ENCODE measurements at places on chromosomes 4 and X.

- DNase-seq = no peak
Observed at GRCh38 chr4:15963576-15963975, 601 bp upstream of the FGFBP2 start.

DNA sequence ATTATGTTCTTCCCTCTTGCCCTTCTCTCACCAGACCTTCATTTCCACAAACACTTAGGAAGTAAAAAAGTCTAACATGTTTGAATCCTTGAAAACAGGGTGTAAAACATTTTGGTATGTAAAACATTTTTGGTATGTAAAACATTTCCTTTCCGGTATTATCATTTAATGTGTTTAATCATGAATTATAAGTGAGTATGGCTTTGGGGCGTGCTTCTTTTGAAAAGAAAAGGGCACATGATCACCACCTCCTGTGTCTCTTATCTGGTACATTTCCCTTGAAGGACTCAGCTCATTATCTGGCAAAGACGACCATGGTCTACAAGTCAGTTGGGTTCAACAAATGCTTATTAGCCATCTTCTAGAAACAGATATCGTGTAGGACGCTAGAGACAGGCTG, 283.6 kb downstream of the FRMPD4 start:
- DNase-seq = no peak

DNA sequence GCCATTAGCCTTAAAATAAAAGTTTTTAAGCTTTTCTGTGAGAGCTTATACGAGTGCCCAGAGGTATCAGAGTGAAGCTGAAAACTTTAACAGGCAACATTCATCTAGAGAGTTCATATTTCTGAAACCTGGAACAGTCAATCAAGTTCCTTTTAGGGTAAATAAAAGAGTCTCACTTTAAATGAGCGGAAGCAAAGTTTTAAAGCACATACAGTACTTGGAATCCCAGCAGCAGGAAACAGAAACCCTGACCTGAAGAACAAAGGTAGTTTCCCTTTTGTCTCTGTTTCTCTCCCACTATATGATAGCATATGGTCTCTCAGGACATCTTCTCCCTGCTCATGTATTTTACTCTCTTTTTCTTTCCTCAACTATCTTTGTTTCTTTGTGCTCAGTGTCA, 153.0 kb downstream of the ASB9 start:
- DNase-seq = no peak

- DNase-seq = no peak
Observed at GRCh38 chr4:58961925-58962324, 1851.7 kb upstream of the IGFBP7 start.

DNA sequence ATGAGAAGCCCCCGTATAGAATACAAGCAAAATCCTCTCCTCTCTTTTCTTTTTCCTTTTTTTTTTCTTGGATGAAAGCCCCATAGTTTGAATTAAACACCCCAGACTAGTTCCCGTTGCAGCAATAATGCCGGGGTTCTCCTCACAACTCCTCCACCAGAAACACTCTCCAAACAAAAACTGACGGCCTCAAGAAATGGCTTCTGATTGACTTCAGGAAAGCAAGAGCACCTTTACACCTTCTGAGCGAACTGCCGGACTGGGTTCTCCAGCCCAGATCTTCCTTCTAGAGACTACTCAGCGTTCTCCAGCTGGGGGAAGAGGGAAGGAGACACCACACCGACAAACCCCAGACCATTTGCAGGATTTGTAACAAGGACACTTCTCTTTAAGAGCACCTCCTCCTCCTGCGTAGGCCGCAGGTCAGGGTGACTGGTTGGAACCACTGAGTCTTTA, 4.0 kb downstream of the HAND2 start:
- no peak for DNase-seq

- no peak for DNase-seq
Observed at GRCh38 chrX:153327561-153327960, 6.0 kb upstream of the PNMA6F start.

GRCh38 chrX:119676949-119677653, 15.9 kb downstream of the SEPTIN6 start:
- no peak for DNase-seq

DNA sequence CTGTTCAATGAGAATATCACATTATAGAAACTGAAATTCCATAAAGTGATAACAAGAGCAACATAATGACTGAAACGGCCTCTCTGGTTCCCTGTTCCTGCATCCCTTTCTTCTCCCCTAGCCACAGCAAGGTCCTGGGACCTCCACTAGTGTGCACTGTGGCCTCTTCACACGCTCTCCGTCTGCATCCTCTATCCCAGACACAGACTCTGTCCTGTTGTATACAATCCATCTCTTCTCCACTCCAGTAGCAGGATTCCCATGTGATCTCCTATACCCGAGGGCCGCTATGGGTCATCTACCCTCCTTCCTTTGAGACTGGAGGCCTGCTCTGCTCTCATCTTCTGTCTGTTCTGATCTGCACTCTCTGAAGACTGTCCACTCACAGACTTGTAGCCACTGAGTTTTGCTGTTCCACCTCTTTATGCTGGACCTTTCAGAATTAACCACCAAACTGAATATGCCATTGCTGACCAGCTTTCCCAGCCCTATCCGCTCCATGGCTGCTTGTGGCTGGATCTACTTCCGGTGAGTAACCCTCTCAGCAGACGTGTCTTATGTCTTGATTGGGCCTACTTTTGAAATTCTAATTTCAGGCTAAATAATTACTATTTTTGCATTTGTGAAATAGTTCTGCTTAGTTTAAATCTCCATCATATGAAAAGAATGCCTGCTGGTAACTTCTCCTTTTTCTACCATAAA, 105.1 kb upstream of the NAP1L5 start:
- DNase-seq = no peak

GRCh38 chrX:72123471-72124185, 8.1 kb downstream of the RTL5 start:
- DNase-seq = peak; percentile 30

DNA sequence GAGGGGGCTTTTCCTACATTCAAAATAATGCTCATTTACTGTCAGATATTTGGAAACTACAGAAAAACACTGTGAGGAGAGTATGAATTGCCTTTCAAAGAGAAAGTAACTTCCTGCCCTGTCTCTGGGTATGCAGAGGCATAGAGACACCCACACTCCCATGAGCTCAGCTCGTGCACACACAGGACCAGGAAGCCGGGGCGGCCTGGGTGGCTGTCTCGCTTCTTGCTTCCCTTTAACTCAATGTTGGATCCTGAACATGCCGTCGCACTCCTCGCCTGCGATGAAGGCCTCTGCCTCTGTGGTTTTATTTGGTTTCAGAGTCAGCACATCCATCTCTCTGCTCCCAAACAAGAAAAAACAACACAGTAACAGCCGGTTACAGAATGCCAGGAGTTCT, 40.1 kb upstream of the GPR78 start:
- DNase-seq = no peak

DNA sequence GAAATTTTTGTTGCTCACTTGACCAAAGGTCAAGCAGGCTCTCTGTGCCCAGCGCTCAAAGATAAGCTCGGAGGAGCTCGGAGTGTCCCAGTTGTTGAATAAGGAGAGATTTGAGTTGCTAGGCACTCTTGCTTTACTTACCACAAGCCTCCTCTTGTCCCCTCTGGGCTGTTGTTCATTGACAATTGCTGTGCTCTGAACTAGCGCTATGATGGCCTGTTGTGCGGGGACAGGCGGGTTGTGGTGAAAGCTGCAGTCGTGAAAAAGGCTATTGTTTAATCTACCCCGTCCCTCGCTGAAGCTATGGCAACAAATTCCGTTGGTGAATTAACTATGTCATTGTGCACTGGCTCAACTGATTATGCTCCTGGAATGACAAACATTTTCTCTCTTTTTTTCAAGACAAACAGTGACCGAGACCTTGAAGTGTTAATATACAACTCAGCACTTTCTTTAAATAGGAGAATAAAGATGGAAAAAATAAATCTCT, 21.0 kb upstream of the POLA1 start:
- no peak for DNase-seq

DNA sequence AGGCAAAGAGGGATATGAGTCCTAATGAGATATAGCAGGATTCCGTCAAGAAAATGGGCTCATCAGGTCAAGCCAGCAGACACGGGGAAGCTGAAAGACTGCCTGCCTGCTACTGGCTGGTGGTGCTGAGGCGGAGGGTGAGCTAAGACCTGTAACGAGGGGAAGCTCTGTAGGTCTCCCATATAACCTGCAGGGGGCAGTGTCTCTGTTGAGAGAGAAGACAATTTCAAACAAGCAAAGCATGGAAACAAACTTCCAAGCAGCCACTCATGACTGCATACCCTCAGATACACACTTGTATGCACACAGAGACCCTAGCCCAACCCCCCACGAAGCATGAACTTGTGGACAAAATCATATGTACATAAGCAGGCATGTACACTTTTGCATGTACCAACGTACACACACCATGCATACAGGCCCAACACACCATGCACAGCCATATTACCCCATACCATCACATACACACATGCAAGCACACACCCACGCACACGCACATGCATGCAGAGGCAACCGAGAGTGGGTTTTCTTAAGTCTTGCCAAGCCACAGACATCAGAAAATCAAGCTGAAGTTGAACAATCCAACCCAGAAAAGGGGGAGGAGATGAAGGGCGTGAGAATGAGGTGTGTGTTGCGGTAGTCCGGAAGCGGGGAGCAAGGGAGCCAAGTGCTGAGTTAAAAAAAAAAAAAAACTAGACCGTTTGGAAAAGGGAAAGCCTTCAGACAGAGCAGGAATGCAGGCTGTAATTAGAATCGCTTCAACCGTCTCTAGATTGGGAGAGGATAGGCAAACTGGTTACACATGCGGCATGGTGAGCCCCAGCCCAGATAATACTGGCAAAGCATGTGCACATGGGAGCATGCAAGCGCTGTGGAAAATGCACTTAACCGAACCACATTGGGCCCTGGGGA, 71.0 kb downstream of the PJA1 start:
- DNase-seq = no peak

DNA sequence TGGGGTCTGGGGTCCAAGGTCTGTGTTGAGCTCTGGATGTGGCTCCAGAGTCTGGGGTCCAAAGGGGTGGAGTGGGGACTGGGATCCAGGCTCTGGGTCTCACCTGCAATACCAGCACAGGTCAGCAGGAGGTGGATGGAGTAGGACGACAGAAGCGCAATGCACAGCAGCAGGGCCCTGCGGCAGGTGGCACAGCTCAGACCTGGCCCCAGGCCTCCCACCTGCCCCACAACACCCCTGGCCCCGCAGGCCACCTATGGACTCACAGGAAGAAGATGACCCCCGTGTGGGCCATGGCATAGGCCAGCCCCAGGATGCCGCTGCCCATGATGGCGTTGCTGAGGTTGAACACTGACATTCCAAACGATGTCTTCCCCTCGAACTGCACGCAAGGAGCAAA, 3.4 kb downstream of the SLC38A5 start:
- DNase-seq = no peak

GRCh38 chrX:110277609-110278008, 40.3 kb downstream of the AMMECR1 start:
- no peak for DNase-seq

DNA sequence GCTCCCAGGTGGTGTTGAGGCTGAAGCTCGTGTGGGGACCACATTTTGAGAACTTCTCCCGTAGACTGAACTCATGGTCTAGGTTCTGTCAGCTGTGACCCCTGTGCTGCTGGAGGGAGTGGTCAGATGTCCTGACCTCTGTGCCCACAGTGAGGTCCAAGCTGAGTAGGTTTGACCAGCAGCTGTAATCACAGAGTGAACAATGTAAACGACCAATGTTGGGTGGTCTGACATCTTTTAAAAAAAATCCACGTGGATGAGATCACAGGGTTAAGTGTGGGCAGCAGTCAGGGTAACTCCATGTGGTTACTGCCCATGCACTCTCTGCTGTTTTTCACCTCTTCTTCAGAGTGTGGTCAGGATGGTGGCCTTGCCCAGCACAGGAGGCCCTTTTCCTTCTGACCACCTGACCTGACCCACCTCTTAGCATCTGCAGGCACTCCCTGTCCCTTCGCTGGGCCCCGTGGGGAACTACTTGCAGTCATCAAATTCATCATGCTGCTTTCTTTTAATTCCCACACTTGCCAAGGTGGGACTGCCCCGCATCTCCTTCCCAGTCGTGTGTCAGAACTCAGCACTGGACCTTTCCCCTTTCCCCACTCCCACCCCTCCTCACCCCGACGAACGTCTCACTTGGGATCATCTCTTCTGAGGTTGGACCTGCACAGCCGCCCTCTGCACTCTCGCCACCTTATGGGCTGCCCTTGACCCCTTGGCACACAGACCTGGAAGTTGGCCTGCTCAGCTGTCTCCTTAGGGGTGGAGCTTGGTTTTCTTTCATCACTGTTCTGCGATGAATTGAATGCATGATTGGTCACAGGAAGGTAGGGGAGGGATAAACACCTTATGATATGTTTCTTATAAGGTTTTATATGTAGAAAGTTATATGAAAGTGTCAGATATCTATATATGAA, 120.1 kb downstream of the PTTG2 start:
- no peak for DNase-seq

- no peak for DNase-seq
Observed at GRCh38 chr4:114597410-114598115, 1.0 kb upstream of the UGT8 start.

All from gastrocnemius medialis (tissue), 4 donors.